ENCODE measurements at places on chromosomes 2 and 18.

DNA sequence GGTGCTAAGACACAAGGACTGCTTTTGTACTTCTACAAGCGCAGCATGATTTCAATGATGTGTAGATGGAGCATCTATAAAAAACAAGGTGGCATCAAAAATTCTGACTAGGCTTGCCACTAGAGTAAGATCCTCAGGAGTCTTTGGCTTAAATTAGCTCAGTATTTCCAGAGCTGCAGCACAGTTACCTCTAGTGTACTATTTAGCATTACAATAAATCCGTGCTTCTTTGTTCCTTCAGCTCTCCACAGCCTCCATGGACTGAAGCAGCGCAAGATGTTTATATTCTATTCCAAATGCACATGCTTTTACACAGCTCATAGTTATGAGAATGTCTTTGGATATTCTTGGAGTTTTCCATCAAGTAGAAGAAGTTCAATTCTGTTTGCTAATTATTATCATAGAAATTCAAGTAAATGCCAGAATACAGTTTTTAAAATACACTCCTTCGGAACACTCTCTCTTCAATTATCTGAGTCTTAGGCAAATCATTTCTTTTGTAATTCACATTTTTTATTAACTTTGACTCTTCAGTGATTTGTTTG, 1133.0 kb upstream of the LRRTM1 start:
- no peak for DNase-seq

- no peak for DNase-seq
These were observed 256.5 kb downstream of the CD226 start for GRCh38 chr18:69691008-69691760.

GRCh38 chr18:31102025-31102684, at the start of gene DSC2:
TSS of gene DSC2 (minus strand) at chr18:31102421. CDS start at chr18:31101971, 450 bp downstream.
- no peak for DNase-seq

GRCh38 chr2:102103992-102104871, 38.3 kb upstream of the IL1R1 start:
- DNase-seq, result peak; percentile 64

GRCh38 chr18:8932866-8933265, 169.6 kb upstream of the NDUFV2 start:
- no peak for DNase-seq

GRCh38 chr2:45888641-45889040, 237.2 kb downstream of the PRKCE start:
- no peak for DNase-seq

DNA sequence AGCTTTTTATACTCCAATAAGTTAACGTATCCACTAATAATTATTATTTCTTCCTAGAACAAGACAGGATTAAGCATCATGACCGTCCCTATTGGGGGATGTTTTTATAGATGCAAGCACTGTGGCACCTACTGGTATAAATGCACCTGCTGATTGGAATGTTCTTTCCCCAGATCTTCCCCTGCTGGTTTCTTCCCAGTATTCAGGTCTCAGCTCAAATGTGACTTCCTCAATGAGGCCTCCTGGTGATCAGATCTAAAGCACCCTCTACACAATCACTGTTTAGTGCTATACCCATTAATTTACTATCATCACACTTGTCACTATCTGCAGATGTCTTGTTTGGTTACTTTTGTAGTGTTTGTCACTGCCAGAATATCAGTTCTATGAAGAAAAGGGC, 3.9 kb upstream of the TYMS start:
- DNase-seq, result no peak

DNA sequence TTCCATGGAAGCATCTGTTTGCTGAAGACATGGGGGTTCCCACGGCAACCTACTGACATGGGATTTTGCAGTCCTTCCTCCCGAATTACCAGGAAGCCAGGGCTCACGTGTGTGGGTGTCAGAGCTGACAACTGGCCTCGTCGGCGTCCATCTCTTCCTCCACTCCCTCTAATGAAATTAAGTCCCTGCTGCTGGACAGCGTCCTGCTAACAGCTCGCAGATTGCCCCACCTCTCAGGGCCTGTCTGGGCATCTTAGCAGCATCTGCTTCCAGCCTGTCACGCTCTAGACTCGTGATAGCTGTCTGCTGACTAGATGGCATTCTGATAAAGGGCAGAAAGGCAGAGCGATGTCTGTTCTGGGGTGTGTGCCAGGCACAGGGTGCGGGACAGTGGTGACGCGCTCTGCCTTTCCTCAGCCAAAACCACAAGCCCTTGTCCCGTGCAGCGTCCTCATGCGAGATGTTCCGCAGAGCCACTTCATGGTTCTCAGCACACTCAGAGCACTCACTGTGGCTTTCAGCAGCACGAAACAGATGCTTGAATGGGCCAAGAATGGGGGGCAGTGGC, 161.1 kb downstream of the ARL4C start:
- DNase-seq, result peak; percentile 49

DNA sequence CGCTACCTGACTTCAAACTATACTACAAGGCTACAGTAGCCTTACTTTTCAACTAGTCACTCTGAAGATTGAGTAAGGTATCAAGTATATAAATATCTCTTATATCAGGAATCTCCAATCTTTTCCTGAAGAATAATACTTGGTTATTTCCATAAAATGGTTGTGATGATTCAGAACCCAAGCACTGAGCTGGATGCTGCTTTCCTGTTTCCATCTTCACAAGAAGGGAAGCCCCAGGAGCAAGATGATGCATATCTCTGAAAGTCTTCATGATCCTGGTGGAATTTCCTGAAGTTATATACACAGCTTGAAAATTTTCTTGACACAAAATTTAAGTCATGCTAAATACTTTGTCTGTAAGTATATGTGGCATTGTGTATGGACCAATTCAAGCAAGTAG, 243.9 kb upstream of the TANK start:
- no peak for DNase-seq

- no peak for DNase-seq
These were observed 4.7 kb upstream of the IL1RL2 start for GRCh38 chr2:102181919-102182635.

DNA sequence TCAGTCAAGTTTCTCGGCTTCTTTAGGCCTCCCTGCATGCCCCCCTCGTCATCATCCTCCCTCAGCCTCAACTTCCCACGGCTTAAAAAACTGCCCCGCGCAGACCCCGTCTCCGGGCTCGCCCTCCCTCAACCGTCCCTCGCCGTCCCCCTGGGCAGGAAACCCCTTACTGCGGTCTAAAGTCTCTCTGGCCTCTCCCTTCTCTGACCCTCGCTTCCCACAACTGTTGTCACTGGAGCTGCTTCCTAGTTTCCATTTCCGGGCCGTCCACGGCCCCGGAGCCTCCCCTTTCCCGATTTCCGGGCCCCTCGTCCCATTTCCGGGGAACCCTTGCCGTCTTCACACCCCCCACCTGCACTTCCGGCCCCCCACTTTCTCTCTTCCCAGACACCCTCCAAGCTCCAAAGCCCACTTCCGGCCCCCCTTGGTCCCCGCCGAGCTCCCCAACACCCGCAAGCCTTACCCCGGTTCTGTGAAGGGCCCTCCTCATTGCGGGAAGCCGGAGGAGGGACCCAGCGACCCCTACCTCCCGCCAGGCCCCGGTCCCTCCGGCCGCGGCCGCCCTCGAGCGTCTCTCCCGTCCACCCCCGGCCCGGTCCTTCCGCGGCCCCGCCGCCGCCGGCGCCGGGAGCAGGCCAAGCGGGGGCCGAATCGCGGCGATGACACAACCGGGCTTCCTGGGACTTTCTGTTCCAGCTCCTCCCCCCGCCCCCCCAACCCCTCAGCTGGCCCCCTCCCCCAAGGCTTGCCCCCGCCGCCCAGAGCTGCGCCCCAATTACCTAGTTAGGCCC, 513 bp downstream of the TRIP12 start:
- peak; percentile 73 for DNase-seq

DNA sequence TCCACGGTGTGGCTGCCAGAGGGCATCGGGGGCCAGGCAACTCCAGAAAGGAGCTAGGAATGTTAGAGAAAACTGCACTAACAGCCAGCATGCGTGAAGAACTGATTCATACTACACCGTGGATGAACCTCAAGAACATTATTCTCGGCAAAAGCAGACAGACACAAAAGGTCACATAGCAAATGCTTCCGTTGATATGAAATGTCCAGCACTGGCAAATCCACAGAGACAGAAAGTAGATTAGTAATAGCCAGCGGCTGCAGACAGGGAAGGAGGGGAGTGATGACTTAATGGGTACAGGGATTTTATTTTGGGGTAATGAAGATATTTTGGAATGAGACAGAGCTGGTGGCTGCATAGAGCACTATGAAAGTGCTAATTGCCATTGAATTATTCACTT, 37.4 kb downstream of the SCTR start:
- no peak for DNase-seq

- DNase-seq, result no peak
These were observed 255.3 kb downstream of the PDE11A start for GRCh38 chr2:177817300-177817699.

DNA sequence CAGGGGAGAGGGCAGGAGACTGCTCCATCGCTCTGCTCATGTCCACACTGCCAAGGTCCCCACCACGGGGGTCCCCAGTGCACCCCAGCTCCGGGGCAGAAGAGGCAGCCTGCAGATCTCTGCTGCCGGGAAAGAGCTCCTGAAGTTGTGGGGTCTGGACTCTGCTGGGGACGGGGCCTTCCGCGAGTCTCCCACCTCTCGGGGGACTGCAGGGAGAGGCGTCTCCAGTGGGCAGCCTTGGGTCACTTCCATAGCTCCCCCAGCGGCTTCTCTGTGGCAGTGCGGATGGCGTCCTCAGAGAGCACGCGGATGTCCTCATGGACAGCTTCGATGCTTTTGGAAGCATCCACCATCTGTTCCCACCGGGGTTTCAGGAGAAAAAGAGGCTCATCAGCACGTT, 10.7 kb downstream of the DTYMK start:
- no peak for DNase-seq

DNA sequence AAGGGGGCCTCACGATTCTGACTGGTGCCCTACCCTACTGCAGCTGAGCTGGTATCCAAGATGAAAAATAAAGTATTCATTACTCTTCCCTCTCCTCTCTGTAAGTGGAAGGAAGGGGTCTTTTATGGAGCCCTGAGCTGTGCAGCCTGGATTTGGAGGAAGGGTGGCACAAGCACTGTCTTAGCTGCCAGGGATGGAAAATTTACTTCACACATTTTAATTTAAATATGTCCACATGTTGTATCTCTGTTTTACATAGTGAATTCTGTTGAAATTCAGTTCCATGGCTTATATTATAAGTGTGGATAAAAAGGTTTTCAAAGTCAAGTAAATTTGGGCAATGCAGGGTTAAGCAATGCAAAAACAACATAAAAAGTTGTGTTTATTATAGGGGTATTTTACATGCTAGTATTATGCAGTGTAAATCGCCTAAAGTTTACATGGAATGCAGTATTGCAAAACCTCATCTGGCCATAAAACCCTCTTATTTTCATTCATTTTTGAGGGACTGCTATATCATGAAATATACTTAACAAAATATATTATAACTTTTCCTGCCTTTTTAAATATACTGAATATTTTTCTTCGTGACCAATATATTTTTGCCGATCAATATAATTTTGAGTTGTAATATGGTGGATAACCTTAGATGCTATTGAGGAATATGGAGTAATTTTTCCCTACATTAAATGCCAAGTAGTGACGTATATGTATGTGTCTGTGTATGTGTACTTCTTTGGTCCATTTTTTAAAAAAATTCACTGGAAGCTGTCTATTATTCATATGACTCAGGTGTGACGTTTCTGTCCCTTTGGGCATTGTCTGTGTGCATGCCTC, 333.9 kb upstream of the CYRIA start:
- DNase-seq, result no peak

- DNase-seq, result no peak
These were observed 39.6 kb downstream of the SCN3A start for GRCh38 chr2:165164201-165164600.

DNA sequence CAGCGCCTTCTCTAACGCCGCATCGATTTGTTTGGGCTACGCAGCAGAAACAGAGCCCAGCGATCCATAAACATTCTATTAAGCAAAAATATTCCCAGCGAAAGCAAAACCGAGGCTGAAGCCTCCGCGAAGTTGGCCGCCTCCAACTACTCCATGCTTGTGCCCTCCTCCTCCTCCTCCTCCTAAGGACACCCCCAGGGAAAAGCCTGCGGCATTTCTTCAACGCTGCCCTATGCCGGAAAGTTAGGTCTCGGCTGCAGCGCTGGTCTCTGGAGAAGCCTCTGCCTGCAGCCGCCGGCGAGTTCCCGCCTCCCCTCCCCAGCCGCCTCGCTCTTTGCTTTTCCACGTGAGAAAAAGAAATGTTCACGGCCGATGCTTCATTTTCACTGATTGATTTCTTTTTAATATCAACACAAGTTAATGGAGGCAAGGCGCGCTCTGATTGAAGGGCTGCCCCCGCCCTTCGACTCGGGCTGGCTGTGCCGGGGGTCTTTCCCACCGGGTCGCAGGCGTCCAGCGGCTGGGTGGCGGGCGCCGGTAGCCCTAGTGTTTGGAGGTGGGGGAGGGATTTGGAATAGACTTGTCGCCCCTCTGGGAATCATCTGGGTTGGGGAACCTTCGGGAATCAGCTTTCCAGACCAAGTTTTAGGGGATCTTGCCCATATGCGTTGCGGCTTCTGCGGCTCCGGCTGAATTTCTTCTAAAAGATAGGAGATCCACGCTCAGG, 3.9 kb downstream of the NRP2 start:
- no peak for DNase-seq

- no peak for DNase-seq
These were observed 252.9 kb downstream of the PRKCE start for GRCh38 chr2:45904267-45904945.

GRCh38 chr2:232634206-232635150, 1.1 kb downstream of the EFHD1 start:
- no peak for DNase-seq

GRCh38 chr2:63902149-63902548, 60.5 kb downstream of the UGP2 start:
- no peak for DNase-seq

- DNase-seq, result no peak
These were observed 417.6 kb downstream of the LRRTM4 start for GRCh38 chr2:77104554-77104953.

- DNase-seq, result no peak
These were observed 90.0 kb downstream of the SEPTIN10 start for GRCh38 chr2:109523536-109524361.

- no peak for DNase-seq
These were observed 127.8 kb downstream of the MREG start for GRCh38 chr2:215885536-215885935.

DNA sequence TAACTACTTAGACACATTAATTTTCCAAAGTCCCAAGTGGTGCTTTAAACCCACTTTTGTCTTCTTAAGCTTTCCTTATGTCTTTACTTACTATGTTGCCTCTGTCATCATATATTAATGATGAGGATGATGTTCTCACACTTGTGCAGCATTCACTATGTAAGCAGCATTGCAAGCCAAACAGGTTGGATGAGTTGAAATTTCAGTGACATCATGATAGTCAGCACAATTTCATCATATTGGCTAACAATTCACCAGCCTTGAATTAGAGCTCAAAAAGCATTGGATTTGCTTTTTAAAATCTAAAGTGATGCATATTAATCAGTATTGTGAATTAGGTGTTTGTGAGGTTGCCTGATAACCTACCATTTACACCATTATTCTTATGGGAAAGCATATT, 7.7 kb downstream of the APLF start:
- DNase-seq, result no peak

- no peak for DNase-seq
These were observed 16.0 kb downstream of the NEB start for GRCh38 chr2:151718247-151718646.
